Stimulated activated CD8-positive, alpha-beta memory T cell treated with anti-CD3 and anti-CD28 coated beads, Interleukin-4, amount 100 ng/mL, for 24 hours (primary cell): ENCODE measurements at places on chromosomes 3 and 15.

GRCh38 chr15:47622055-47622454 is 95.2 kb upstream of the SEMA6D start:
- no peak for DNase-seq

DNA sequence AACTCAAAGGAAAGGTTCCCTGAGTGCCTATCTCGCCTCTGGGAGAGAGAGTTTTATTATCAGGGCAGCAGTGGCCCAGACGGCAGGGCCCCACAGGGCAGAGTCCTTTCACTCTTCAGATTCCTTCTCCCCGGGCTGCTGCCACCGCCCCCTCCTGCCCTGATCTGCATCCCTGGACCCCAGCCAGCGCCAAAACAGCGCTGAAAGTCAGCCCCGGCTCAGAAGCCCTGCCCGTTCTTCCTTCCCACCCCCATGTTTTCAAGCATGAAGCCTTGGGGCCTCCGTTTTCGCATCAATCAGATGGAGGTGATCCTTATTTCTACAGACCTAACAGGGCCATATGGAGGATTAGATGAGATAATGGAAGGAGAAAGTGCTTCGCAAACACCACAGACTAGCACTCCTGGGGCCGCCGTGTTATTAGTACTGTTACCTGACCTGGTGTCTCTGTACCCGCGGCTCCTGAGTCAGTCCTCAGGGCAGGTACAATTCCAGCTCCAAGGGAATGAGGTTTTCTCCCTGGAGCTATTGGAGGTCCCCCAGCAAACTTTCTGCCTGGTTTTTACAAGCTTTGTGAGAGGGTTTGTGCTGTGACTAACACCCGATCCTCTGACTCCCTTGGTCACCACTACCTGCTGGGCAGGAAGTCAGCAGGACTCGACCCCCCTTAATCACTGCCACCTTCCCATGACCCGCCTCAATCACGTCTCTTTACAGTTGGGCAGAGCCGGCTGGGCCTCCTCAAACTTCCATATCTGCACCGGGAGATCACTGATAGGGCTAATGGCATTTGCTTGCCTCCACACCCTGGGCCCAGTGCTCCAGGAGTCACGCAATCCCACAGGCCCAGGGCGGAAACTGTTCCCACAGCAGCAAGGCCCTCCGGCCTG is 39.5 kb upstream of the TSEN2 start:
- no peak for DNase-seq

DNA sequence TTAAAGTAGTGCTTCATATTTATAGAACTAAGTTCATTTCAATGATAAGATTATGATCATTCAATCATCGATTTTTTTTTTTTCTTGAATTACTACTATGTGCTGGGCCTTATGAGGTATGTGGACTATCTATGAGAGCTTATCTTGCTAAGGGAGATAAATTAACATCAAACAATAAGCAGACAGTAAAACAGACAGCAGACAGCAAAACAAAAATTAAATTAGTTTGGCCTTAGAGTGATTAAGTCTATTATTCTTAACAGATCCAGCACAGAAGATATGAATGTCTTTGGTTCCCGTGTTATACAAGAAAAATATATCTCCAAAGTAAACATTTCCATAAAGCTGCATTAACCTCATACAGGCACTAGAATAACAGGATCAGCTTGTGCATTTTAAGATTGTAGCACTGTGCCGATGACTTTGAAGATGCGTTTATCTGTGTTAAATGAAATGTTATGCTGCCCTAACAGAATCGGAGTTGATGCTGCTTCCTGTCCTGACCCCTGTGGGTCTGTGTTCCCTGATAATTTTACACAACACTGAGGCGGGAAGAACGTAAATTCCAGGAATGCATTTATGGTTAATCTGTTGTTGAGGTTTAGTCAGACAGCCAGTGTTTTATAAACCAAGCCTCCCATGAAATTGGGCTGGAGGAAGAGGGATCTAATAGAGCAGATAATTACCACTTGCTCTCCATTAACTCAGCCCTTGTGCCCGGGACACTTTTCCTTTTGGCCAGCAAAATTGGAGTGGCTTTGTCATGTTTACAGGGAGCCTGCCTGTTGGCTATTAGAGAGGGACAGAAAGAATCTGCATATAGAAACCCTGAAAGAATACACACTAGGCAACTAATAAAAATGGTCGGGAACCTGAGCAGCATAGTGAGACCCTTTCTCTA is 80.8 kb downstream of the GHSR start:
- DNase-seq = no peak

GRCh38 chr3:17021614-17022013 is 136.9 kb downstream of the PLCL2 start:
- no peak for DNase-seq

DNA sequence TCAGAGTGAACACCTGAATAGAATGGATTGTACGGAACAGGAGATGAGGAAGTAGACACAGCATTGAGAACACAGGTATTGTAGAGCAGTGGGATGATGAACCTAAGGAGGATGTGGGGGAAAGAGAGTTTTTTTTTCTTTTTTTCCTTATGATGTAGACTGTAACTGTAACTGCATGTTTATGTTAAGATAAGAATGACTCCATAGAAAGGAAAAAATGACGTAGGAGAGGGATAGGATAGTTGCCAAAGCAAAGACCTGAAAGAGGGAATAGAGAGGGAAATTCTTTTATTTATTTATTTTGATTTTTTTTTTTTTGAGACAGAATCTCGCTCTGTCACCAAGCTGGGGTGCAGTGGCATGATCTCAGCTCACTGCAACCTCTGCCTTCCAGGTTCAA is 33.2 kb downstream of the APH1B start:
- no peak for DNase-seq

DNA sequence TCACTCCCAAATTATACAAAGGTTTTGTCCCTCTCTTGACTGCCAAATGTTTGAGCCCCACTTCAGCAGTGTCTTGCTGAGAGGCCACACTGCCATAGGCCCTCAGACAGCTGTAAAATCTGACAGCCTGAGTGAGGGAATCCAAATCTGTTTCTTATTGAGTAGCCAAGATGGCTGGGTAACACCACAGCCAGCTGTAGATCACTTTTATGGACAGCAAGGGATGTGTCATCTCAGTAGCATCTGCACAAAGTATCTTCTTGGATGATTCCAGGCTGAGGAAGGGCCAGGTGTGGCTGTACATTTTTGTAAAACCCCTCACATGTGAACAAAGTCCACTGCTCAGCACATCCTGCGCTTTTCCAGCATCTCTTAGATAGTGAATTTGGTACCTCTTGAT is 237.0 kb upstream of the LRTM1 start:
- no peak for DNase-seq

DNA sequence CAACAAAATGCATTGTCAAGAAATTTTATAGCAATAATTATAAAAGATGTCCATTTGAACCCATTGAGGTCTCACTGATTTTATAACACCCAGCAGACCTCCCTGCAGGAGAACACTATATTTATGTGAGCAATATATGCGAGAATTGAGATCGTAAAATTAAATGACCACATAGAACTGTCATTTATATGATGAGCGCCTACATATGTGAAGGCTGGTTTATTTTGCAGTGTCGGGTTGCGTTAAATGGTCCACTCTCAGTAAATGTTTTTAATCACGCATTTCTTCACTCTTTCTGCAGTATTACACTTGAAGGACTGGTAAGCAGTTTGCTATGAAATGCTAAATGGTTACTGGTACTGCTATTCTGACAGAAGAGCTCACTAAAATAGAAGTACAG is 408.5 kb upstream of the AGTR1 start:
- no peak for DNase-seq

DNA sequence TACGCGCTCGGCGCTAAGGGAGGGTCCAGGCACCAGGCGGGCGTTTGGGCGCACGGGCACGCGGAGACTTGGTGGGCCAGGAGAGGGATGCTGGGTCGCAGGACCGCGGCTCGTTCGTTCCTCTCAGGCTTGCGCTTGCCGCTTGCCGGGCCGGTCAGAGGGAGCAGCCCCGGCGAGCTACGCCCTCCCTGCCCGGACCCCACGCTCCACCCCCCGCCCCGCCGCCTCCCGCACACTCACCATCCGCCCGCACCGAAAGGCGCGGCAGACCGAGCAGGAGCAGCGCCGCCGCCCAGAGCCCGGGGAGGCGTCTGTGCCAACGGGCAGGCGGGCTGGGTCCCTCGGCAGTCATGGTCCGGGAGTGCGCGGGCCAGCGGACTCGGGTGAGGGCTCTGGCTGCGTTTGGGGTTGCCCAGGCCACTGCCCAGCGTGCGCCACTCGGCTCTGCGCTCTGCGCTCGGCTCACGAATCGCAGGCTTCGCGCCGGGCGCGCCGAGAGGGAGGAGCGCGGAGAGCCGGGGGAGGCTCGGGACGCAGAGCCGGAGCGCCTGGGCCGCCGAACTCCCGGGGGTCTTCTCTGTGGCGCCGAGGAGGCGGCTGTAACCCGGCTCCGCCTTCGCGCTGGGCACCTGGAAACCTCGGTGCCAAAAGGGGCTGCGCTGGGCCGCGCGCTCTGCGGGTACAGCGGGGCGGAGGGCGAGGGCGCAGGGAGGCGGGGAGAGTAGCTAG is at the start of gene SUSD5:
Gene SUSD5, minus strand, starts transcription at position 365 of the 729 bp plus-strand sequence. Its CDS starts 13 bp downstream, at position 352.
- no peak for DNase-seq

DNA sequence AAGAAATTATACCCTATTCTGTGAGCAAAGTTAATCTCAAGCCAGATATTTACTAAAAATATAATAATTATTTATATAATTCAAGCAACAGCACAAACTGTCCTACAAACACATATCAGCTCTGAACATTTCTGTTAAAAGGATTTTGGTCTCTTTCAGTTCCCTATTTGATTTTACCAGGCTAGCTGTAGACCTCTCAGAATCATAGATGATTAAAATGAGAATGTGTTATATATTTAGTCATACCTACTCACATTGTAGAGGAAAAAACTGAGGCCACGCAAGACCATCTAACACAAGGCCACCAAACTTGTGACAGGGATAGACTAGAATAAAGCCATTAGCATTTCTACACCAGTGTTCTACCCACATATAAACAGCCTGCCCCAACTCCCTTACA is 28.5 kb downstream of the ACKR4 start:
- DNase-seq = no peak

DNA sequence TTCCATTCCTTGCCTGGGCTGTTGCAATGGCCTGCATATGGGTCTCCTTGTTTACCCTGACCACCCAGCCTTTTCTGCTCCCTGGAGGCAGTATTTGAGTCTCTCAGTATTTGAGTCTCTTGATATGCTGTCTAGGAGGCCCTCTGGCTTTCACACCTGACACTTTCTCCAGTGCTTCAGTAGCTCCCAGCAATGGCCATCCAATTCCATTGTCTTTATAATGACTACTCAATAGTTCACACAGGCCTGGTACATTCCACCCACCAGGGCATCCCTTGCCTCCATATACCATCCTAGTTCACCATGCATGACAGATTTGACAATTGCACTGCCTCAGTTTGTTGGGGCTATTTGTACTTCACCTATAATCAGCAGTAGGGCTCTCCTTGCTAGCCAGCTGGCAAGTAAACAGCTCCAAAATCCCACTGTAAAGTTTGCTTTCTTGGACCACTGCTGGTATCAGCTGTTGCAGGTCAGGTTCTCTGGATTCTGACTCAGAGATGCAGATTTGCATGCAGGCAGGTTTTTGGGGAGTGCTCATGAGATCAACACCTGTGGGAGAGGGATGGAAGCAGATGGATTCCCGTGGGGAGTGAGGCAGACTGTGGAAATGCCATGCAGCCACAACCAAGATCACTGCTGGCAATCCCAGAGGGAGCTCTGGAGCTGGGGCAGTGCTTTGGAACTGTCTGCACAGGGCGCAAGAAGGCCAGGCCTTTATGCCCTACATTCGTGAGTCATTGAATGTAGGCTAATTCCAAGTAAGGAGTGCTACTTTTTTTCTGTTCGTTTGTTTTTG is 19.1 kb upstream of the XIRP1 start:
- DNase-seq = no peak

DNA sequence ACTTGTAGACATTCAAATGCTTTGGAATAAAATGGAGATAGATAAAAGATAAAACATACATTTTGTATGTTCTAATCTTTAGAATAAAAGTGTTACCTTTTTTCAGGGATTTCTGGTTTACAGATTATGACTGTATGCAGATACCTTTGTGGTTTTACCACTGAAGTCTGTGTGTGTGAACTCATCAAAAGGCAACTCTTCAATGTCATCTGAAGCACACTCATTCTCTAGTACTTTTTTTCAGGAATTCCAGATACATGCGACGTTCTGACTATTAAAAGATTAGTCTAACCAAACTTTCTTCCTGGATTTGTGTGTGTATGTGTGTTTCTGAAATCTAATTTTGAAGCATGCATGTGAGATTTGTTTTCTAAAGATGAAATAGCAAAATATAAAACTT is 188.6 kb downstream of the NLGN1 start:
- DNase-seq = no peak
